Osteoblast (primary cell): ENCODE measurements at places on chromosomes 6 and 20.

DNA sequence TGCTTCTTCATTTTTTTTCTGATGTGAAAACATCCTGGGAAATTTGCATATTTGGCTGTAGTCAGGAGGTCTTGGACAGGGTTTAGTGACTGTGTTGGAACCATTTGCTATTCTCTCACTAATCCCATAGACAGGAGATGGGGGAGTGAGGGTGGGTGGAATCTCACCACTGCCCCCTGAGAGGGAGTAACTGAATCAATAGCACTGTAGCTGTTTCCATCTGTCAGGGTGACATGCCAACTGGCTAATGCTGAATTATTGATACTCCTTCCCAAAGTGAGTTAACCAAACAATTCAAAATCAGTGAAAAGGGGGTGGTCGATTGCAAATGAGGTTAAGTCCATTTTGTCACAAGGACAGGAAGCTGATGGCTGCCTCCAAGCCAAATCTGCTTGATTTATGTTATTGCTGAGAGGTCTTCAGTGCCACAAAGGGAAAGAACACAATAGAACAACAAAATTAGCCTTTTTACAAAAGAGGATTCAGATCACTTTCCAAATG is 55.1 kb upstream of the B3GAT2 start:
- no peaks in the 10 kb centered on the region for H3K36me3 ChIP-seq
- no peak overlapping the region for H3K4me3 ChIP-seq
- H3K27me3 ChIP-seq = peaks cover 4% of the 10 kb centered on the region
- H3K27ac ChIP-seq = no peak overlapping the region

GRCh38 chr20:41981746-41982145 is 363.6 kb upstream of the CHD6 start:
- no peaks in the 10 kb centered on the region for H3K4me1 ChIP-seq
- H3K27me3 ChIP-seq = no peaks in the 10 kb centered on the region
- H3K27ac ChIP-seq = no peak overlapping the region

- no peak for DNase-seq
- no peak overlapping the region for H3K4me3 ChIP-seq
- H3K4me1 ChIP-seq = no peaks in the 10 kb centered on the region
- no peaks in the 10 kb centered on the region for H3K27me3 ChIP-seq
- peaks cover 2% of the 10 kb centered on the region for H3K36me3 ChIP-seq
Measured at GRCh38 chr20:63919130-63919529, 24.2 kb downstream of the DNAJC5 start.

DNA sequence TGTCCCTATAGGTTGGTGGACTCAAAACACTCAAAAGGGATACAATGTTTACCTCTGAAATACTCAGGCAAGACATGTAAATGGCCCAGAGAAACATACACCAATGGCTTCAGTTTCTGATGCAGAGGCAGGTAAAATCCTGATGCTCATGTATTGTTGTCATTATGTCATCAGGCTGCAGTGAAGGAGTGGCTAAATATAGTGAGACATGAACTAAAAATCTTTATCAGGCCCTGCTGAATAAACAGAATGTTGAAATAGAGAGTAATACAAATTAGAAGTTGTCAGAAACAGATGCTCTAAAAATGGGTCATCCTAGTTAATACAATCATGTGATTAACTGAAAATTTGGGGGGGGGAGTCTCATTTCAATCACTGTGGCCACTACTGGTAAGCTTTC is 20.4 kb downstream of the PTPRK start:
- H3K4me1 ChIP-seq = peaks cover 21% of the 10 kb centered on the region
- H3K4me3 ChIP-seq = no peak overlapping the region
- no peak overlapping the region for H3K27ac ChIP-seq
- H3K27me3 ChIP-seq = no peaks in the 10 kb centered on the region
- H3K36me3 ChIP-seq = no peaks in the 10 kb centered on the region

DNA sequence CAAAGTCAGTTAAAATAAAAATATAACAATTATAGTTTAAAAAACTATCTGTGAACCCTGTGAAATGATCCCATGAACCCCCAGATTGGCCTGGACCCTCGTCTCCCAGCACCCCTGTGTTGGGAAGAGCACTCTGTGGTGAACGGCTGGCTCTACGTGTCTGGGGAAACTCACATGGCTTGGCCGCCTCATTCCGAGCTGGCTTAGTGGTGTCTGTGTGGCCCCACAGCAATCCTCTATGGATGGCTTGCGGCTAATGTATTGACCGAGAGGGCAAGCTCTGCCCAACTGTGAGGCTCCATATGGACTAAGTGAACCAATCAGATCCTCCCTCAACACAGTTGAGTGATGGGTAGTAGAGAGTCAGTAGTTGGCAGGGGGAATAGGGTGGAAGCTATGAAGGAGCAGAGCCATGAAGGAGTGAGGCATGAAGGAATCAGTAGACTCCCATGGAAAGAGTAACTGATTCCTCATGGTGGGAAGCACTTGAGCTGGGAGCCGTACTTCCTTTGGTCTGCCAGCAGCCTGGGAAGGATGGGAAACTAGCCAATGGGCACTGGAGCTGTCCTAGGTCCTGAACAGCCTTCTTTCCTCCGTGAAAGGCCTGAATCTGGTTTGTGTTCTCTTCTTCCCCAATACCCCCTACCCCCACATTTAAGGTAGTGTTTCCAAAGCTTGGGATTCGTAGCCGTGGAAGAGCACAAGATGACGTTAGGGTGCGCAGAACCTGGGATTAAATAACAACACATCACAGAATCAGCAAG is 21.6 kb upstream of the ZNF831 start:
- no peak for DNase-seq
- H3K36me3 ChIP-seq = no peaks in the 10 kb centered on the region
- H3K4me1 ChIP-seq = no peaks in the 10 kb centered on the region
